ENCODE measurements at places on chromosomes 1 and 21. TPM values are rescaled to one million over a fixed set of nuclear protein-coding genes. Genes with fewer than 3 reads are reported as not detected.

DNA sequence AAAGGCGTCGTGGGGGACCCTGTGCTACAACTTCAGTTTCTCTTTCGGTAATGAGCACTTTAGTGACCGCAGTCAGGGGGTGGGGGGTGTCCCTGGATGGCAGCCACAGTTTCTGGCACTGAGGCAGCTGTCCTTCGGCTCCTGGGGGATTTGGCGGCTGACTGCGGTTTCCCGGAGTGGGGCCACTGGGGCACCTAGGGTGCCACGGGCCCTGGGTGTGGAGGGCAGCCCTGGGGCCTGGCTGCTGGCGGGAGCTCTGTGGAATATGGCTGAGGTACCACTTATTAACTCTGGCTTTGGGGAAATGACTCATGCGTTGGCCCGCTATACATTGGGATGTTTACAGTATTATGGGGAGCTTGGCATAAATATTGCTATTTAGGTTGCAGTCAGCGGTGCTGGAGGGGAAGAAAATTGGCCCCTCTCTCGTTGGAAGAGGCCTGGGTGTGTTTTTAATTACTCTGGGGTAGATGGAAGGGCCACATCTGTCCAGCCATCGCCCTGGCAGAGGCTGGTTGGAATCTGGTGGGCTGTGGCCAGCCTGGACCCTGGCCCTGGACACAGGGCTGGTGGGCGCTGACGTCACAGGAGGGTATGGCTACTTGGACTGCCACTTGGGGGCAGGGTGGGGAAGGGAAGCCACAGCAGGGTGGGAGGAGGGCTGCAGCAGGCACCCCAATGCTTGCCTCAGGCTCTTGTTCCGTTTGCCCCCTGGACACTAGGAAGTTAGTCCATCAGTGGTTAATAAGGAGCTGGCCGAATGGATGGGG is 2.0 kb downstream of the EPHB2 start:
- no peak for DNase-seq

- no peak for DNase-seq
Observed at GRCh38 chr1:177106614-177107365, 57.7 kb downstream of the ASTN1 start.

DNA sequence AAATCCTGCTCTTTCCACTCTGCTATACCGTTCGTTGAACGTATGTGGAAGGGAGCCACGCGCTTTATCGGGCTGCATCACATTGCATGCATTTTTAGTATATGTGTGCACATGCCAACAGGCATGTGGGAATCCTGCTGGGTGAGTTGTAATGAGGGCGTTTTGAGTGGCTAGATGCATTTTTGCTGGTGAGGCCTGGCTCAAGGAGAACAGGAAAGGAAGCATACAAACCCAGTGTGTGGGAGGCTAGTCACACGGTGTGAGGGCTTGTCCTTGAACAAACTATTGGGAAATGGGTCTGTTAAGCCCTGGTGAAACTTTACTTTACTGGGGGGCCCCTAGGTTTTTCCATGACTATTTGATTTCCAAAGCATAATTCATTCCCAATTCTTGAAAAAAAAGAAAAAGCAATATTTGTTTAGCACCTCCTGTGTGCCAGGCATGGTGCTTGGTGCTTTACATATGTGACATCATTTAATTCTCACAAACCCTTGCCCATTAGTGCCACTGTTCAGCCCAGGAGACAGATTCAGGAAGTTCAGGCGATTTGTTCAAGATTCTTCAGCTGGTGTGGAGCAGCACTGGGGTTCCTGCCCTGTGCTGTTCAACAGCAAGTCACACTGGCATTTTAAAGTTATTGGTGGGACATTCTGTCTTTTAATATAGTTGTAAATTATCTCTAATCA is 25.6 kb upstream of the JUN start:
- DNase-seq: no peak

- no peak for DNase-seq
Observed at GRCh38 chr1:11281518-11282331, 8.7 kb downstream of the UBIAD1 start.

CHIT1 gene
- total RNA-seq: not detected

FALEC gene
- 0.44 TPM for total RNA-seq
